ENCODE measurements at places on chromosomes 5 and 9.

- no peak for DNase-seq
Measured at GRCh38 chr9:132218208-132218607, 56.4 kb downstream of the NTNG2 start.

GRCh38 chr9:95382433-95382832, 64.9 kb upstream of the FANCC start:
- no peak for DNase-seq

GRCh38 chr5:169646856-169647255, 9.8 kb downstream of the DOCK2 start:
- no peak for DNase-seq

- DNase-seq, result no peak
Measured at GRCh38 chr5:91142819-91143218, 240.3 kb downstream of the ARRDC3 start.

GRCh38 chr5:29642601-29643000, 1550.9 kb upstream of the CDH6 start:
- DNase-seq, result no peak
